ENCODE measurements at places on chromosomes 2 and 18. TPM values are rescaled to one million over a fixed set of nuclear protein-coding genes. Genes with fewer than 3 reads are reported as not detected.

DNA sequence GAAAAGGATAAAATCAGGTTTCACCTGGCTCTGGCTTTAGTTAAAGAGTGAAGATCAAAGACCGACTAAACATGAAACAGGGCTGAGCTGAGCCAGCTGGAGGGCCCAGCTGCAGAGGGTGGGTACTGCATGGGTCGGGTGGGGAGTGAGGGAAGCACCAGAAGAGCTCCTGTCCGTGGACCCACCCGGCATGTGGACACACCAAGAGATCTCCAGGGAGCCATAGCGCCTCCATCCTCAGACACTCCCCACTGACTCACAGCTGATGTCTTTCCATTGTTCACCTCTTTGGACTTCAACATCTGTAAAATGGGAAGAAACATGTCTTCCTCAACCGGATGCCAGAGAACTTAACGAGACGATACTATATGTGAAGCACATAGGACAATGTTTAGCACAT lies 178.3 kb upstream of the KLHL29 start:
- no peak for DNase-seq

- DNase-seq: peak; percentile 21
Measured at GRCh38 chr2:199911877-199912161, 726 bp downstream of the C2orf69 start.

DNA sequence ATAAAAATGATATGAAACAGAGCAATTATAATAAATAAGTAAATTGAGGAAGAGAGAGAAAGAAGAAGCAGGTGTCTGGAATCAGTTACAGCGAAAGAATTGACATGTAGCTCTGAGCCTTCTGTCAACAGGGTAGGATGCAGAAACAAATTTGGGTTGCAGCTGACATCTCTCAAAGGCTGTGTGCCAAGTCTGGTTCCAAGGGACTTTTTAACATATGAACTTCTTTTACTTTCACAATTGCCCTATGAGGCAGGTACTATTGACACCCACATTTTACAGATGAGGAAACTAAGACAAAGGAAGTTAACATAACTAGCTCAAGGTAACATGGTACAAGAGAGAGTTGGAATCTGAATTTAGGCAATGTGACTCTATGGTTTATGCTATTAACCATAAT lies 260.0 kb downstream of the ASXL3 start:
- no peak for DNase-seq

DNA sequence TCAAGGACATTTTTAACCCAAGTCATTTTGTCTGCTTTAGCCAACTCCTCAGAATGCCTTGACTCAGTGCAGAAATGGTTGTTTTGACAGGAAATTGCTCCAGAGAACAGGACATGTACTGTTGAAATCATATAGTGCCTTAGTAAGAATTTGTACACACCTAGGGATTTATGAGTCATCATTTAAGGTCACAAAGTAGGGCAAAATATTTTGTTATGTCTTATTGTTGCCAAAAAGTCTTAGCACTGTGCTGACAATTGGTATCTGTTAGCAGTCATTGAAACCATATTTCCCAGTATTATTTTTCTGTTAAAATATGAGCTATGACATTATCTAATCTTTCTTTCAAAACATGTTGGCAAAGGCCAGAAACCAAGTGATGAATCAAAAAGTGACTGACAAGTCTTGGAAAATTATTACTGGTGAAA lies 104.5 kb downstream of the OSBPL6 start:
- DNase-seq: no peak

The RTP5 gene
- not detected for total RNA-seq

DNA sequence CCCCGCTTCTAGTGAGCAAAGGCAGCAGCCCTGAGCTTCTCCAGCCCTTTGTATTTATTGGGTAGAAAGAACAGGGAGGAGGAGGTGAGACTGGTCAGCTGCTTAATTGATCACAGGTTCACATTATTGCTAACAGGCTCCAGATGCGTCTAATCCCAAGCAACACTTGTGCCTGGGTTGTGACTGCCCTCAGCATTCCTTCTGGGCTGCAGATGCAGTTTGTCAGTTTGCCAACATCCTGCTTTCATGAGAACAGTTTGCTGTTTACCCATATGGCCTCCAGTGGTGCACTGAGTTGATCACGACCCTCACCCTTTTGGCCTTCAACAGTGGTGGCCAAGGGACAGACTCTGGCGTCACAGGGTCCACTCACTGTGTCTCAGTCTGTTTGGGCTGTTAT lies 159.5 kb upstream of the ZNF516 start:
- DNase-seq: no peak

DNA sequence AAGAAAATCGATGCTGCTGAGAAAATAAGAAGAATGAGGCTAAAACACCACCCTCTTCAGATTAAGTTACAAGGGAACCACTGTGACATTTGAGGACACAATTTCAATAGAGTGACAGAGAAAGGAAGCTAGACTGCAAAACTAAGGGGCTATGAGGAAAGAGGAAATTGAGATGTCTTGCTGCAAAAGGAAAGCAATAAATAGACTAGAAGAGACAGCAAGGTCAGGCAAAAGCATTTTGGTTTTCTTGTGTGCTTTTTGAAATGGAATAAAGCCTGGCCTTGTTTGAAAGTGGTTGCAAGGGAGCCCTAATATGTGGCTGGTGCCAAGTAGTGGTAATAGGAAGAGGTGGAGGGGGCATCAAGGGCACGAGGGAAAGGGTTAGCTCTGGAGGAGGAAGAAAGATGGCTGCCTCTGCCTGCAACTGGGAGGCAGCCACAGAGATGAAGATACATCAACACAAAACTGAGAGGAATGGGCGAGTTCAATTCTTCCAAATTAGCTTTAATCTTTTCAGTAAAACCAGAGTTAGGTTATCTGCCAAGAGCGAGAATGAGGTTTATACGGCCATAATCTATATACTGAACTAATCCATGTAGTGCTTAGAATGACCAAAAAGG lies 1.2 kb upstream of the MRO start:
- DNase-seq: no peak

The MYO5B gene
- total RNA-seq: 7.5 TPM

GRCh38 chr18:3179430-3180089 lies 40.2 kb downstream of the MYOM1 start:
- no peak for DNase-seq

- no peak for DNase-seq
Measured at GRCh38 chr2:149421791-149422190, 91.4 kb downstream of the LYPD6 start.

The DLX2 gene
- not detected for total RNA-seq

GRCh38 chr18:55479656-55480420 lies 108.2 kb downstream of the TCF4 start:
- no peak for DNase-seq

DNA sequence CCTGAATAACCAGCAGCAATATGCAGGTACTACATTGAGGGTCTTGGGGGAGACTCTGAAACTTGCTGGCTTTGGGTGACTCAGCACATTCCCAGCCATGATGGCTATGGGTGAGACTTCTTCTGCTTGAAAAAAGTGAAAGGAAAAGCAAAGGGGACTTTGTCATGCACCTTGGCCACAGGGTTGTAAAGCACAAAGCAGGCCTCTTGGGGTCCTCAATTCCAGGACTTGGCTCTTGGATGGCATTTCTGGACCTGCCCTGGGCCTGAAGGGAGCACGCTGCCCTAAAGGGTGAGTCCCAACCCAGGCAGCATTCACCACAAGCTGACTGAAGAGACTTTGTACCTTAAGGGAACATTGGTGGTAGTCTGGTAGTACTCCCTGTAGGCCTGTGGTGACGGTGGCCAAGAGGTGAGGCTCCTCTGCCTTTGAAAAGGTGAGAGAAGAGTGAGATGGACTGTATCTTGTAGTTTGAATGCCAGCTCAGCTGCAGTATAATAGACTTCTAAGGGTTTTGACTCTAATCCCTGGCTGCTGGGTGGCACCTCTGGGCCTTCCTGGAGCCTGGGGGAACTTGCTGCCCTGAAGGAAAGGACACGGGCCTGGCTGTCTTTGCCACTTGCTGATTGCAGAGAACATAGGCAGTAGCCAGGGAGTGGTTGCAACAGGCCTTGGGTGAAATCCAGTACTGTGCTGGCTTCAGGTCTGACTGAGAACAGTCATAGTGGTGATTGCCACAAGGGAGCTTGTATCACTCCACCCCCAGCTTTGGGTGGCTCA lies 36.5 kb upstream of the CYTIP start:
- peak; percentile 48 for DNase-seq

DNA sequence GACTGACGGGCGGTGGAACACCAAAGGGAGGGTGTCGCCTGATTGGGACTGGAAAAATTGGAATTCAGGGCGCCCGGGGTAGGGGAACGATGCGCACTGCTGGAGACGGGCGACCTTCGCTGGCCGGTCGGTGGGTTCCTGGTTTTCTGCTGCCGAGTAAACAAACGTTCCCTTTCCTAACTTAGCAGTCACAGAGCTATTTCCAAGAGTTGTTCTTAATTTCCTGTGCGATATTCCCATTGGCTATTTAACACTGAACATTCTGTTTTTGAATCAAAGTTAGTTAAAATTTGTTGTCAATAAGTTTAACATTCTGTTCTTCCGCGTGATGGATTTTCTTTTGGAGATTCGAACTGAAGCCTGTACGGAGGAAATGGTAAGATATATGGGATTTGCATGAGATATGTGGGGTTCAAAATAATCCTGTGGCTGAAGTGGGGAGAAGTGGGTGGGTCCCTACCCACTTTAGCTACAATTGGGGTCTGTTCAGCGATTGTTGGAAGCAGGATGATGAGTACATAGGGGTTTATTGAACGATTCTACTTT lies 862 bp downstream of the C18orf54 start:
- DNase-seq: no peak

The PLCL1 gene
- 8.0 TPM for total RNA-seq

The BOLL gene
- total RNA-seq: not detected

DNA sequence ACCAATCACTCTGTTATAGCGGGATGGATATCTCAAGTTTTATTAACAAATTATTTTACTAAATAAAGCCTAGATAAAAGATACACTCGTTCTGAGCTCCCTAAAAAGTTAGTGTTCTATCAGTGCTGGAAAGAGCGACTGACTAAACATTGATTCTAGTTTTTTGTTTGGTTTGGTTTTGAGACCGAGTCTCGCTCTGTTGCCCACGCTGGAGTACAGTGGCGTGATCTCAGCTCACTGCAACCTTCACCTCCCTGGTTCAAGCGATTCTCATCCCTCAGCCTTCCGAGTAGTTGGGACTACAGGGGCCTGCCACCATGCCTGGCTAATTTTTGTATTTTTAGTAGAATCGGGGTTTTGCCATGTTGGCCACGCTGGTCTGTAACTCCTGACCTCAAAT lies 73.8 kb upstream of the CDCA7 start:
- DNase-seq: no peak

The HOXD13 gene
- not detected for total RNA-seq

The EFR3B gene
- 5.9 TPM for total RNA-seq

The IL1B gene
- total RNA-seq: 0.22 TPM

DNA sequence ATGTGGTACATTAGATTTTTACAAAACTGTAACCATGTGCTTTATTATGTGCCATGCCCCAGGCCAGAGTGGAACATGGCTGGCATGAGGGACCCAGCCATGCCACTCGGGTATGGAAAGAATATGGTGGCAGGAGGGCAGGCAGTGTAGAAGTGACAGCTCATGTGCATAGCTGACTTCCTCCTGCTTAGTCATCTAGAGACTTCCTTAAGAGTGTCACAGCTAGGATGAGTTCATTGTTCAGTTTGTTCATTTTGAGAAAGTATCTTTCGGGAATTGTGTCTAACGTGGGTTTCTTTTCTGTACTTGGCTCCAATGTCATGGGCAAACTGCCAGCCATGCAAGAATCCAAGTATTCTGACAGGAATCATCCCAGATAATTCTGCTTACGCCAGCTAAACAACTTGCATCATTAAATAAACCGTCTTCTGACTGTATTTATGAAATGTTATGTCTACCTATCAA lies 94.3 kb upstream of the ITGB6 start:
- peak; percentile 72 for DNase-seq

DNA sequence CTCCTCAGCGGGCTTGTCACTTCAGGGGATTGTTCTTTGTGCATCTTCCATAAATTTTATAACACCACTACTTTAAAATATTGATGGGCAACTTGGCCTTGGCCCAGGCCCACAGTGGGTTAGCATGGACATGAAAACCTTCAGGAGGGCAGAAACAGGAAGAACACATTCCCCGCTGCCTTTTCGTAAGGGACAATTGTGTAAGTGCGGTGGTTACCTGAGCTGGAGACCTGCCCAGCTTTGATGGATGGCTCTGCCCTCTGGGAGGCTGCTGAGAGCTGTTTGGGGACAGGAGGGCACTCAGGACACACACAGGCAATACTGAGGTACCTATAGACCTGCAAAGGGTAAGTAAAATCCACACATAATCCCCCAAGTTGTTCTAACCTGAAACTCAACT lies 46.8 kb downstream of the FECH start:
- DNase-seq: no peak

The CDH20 gene
- 0.39 TPM for total RNA-seq

GRCh38 chr2:96409820-96410164 lies 74.2 kb downstream of the NCAPH start:
- DNase-seq: no peak

The APCDD1 gene
- total RNA-seq: 154 TPM

GRCh38 chr2:141554810-141555209 lies 576.0 kb downstream of the LRP1B start:
- DNase-seq: no peak

The TTC39C gene
- total RNA-seq: 31.0 TPM

DNA sequence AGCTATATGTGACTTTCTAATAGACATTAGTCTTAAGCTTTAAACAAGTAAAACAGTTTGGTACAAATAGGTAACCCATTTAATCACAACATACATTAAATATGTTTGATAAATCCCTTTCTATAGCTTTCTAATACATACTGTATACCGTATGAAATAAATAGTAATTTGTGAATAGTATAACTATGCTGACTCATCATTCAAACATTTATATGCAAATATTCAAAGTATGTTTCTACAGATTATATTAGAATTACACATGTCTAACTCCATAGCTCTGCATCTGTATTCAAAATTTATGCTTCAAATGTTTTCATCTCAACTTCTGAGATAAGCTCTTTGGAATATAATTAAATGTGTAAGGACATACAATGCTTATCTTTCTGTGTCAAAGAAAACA lies 142.7 kb upstream of the ZNF804A start:
- DNase-seq: no peak

The MSH2 gene
- total RNA-seq: 14.4 TPM

DNA sequence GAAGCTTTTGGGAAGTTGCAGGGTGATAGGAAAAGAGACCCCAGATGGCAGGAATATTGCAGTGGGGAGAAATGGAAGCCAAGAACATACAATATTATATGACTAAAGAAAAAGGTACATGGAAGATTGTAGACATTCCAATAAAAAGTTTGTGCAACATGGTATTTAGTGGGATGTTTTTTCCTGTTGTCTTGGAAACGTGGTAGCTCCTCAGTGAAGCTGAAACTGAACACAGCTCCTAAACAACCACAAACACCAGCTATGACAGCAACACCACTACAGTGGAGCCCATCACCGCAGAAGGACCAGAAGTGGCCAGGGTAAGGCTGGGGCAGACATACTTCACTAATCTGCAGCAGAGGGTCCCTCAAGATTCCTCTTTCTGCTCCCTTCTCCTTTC lies 246.8 kb downstream of the CDH20 start:
- no peak for DNase-seq
